ENCODE measurements at places on chromosomes 1 and 21.

DNA sequence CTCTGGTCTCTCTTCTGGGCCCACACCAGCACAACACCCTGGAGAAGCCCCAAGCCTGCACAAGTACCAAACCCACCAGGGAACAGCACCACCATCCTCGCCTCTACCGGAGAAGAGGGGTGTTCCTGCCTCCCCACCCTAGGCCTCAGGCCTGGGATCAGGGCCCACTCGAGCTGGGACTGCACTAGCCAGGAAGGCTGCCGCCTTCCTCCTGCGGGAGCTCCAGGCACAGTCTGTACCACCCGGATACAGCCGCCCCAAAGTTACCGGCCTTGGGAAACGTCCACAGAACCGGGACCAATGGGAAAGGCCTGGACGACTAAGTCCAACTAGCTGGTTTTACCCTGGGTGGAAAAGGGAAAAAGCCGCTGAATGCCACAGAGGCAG lies 3.4 kb downstream of the TAL1 start:
- DNase-seq, result no peak

DNA sequence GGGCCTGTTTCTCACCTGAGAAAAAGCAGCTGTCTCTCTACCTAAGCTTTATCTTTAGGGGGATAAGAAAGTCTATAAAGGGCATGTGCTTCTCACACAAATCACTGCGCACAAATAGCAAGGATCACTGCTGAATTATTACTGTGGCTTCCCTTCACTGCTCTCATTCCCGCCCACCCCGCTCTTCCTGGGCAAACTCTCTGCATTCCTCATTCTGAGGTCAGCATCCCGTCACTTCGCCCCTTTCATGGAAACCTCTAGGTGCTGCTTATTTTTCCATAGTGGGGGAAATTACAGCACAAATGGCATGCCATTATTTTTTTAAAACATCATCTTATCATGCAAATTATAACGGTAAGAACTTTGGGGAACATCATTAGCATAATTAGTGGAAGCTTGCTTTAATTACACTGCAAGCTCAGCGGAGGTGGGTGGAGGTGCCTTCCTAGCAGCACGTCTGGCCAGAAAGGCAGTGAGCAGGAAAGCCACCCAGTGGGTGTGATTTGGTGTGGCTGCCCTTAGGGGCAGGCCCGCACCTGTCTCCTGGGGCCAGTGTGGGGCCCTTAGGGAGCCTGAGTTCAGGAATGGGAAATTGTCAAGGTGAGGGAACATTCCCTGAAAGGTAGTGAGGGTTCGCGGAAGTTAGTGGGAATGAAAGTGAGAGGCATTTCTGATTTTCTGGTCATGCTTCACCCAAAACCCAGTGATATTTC lies 105.9 kb downstream of the LAMC2 start:
- DNase-seq, result no peak

GRCh38 chr1:87717157-87717670 lies 388.5 kb downstream of the LMO4 start:
- DNase-seq, result no peak

- no peak for DNase-seq
Measured at GRCh38 chr1:15443281-15443680, 5.0 kb downstream of the CTRC start.

GRCh38 chr1:244336232-244336899 lies 115.3 kb downstream of the ADSS2 start:
- no peak for DNase-seq

- DNase-seq, result no peak
Measured at GRCh38 chr1:158649052-158649451, 37.5 kb downstream of the SPTA1 start.

GRCh38 chr1:33872275-33872674 lies 8.4 kb downstream of the HMGB4 start:
- DNase-seq, result no peak

- DNase-seq, result no peak
Measured at GRCh38 chr1:242196914-242197313, 198.0 kb upstream of the MAP1LC3C start.
